NCI-H774 (cell line): ENCODE measurements at places on chromosomes 5 and 9.
A peak's percentile ranks its signal among the peaks of the same experiment; 100 is the strongest.

DNA sequence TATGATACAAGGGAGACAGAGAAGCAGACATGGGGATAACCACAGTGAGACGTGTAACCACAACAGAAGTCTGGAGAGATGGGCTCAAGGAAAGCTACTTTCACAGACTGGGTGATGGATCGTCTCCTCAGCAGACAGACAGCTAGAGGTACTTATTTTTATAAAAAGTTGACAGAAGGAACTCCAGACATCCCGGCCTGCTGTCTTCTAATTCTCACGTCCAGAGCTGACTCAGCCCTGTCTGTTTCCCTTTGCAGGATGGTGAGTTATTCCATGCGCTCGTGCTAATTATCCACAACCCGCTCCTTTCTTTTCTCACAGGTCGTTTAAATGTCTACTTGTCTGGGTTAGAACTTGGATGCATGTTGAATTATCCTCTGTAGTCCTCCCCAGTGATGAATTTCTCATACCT lies 304.5 kb downstream of the CWC27 start:
- no peak for DNase-seq

GRCh38 chr5:178504340-178504960 lies 85.7 kb downstream of the COL23A1 start:
- no peak for DNase-seq

DNA sequence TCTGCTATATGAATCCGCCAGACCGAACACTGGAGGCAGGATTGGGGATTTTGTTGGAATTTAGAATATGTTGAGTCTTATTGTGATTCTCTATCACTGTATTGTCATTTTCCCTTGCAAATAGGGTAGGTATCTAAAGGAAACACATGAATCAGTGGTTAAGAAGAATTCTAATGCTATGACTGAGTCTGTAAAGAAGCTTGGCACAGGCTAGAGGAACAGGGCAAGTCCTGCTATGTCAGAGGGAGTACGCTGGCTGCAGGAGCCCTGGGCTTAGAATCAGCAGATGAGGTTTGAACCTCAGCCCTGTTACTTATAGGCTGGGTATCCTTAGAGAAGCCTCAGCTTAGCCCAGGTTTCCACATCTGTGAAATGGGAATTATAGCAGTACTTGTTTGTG lies 198.1 kb downstream of the NR3C1 start:
- DNase-seq: no peak

GRCh38 chr5:100676817-100677631 lies 141.8 kb downstream of the FAM174A start:
- peak; percentile 92 for DNase-seq

DNA sequence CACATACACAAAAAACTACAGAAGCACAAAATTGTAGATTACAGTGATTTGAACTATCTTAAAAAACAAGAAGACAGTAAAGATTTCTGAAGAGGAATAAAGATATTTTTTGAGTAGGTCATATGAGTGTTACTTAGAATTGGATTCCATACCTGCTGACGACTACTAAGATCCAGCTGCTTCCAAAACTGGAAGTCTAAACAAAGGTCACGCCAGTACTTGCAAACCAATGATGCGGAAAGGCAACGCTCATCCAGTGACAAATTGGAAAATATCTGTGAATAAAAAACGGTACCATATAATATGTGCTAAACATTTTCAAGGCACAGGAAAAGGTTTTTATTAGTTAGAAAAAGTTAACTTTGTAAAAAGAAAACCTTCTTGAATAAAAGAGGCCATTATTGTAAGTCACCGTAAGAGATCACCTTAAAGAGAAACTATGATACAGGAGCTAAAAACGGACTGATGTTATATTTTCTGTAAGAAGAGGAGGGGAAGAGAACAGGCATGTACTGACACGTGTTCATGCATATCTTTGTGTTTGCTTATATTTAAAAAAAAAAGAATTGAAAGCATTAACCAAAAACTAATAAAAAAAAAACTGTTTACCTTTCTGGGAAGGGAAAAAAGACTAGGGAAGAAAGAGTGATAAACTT lies 14.1 kb downstream of the FBXL17 start:
- DNase-seq: no peak

DNA sequence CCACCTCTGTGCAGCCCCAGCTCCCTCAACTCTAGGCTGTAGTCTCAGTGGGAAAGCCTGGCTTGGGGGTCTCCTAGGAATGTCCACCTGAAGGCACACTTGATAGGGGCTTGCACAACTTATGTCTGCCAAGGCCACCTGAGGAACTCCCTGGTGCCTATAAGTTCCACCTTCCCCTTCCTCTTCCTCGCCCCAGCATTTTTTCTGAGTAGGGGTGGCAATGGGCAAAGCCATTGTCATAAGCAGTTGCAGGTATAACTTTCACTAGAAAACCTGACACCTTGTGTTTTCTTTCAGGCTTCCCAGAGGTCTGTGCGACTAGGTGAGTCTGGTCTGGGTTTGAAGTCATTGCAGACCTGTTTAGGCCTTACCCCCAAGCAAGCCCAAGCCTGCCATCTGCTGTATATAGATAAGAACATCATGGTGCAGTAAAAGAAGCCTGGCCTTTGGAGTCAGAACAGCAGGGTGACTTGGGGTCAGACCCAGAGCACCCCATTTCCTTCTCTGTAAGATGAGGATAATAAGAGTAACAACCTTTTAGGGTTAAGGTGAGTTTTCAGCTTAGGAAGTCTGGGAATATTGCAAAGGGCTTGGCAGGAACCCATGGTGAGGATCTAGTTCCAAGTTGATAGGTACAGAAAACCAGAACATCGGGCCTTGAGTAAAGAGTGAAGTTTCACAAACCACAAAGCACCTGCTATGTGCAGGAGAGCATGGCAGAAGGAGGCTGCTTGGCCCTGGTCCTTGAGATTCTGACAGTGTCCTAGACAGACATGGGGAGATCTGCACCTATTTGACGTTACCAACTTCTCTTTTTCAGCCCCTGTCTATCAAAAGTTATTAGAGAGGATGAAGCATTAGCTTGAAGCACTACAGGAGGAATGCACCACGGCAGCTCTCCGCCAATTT lies 33.8 kb downstream of the TGFBI start:
- peak; percentile 5 for DNase-seq

DNA sequence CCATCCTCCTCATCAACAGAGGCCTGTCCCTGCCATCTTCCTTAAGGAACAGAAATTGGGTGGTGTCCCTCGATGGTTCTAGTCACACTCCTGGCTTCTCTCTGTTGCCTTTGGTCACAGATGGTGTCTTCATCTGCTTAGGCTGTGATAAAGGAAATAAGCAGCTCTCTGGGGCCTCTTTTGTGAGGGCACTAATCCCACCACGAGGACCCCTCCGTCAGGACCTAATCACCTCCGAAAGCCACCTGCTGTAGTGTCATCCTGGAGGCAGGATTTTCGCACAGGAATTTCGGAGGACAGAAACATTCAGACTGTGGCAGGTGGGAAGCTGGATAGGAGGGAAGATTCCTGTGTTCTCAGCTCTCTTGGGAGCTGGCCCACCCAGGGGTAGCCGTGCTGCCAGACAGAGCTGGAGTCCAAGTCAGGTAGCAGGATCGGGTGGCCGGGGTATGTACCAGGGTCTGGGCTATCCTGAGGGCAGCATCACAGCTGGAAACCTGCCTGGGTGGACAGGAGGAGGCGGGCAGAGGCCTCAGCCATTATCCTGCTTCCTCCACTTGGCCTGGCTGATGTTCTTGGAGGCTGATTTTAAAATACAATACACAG lies 59.5 kb downstream of the ANKRD33B start:
- no peak for DNase-seq

GRCh38 chr5:97838214-97838613 lies 655.2 kb upstream of the RIOK2 start:
- DNase-seq: no peak

- no peak for DNase-seq
Observed at GRCh38 chr9:107273634-107274033, 9.4 kb upstream of the RAD23B start.

GRCh38 chr5:65072850-65073249 lies 304.1 kb downstream of the CWC27 start:
- peak; percentile 22 for DNase-seq

DNA sequence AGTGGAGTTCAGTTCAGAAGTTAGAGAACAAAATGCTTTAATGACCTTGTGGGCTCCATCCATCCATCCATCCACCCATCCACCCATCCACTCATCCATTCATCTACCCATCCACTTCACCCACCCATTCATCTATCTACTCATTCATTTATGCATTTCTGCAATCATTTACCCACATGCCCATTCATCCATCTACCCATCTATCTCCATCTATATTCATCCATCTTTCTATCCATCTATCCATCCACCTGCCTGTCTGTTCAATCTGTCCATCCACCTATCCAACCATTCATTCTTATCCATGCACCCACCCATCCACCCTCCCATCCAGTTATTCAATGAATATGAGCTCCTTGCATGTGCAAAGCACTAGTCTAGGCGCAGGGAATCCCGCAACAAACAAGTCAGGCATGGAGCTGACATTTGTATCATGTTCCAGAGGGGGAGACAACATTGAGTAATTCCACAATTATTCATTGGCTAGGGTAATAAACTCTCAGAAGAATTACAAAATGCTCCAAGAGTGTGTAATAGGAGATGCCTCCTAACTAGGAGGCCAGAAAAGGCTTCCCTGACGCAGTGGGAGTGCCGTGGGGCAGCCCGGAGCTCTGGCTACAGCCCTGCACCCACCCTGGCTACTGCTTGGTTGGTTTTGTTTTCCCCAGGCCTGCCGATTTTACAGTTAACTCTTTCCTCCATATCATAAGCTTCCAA lies 211.2 kb downstream of the NXNL2 start:
- no peak for DNase-seq

GRCh38 chr5:143767162-143767561 lies 44.8 kb upstream of the HMHB1 start:
- DNase-seq: no peak

DNA sequence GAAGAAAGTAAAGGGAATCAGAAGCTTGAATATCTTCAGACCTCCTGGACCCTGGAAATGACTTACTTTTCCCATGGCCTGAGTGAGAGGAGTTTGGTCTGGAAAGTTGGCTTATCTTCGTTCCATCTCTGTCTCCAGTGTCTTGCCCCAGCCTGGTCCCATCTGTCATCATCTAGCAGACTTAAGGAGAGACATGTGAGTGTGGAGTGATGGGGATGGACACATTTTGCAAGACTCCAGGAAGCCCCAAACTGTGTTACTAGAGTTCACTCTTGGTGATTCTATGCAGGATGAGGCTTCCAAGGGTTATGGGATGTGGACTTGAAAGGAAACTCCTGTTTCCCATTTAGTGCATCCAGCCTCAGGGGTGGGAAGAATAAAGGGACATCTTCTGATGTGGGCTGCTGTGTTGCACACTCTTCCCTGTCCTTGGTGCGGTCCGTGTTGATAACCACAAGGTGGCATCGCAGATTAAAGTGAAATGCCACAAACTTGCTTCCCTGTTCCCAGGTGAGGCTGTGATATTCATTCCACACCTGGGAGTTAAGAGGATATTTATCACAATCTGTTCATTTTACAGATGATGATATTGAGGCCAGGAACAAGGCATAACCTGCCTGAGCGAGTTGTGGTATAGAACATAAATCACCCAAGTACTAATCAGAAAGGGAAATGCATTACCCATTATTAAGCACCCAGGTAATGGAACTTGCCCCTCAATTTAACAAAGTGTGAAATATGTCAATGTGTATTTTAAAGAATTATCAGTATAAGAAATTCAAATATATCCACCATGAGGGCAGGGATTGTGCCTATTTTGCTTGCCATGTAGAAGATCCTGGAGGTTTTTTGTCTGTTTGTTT lies 269.9 kb upstream of the PAPPA start:
- peak; percentile 44 for DNase-seq

- no peak for DNase-seq
Observed at GRCh38 chr9:126327714-126328185, 1.1 kb downstream of the MVB12B start.

DNA sequence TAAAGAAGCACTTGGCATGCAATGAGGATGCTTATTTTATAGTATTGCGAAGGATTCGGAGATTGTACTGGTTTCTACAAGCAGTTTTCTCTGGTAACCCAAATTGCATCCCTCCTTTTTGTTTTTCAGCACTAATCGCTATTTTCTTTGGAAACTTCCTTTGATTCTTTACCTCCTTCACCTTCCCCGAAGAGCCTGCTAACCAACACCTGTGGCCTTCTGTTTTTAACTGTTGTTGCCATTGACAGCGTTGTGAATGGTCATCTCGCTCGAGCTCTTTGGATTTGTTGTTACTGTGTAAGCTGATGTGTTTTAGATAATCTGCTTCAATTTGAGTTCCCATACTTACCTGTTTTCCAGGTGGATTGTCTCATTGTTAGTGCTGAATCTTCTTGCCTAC lies 1.1 kb downstream of the CNOT6 start:
- no peak for DNase-seq

- DNase-seq: peak; percentile 38
Observed at GRCh38 chr9:97615439-97616072, 17.6 kb downstream of the TSTD2 start.

DNA sequence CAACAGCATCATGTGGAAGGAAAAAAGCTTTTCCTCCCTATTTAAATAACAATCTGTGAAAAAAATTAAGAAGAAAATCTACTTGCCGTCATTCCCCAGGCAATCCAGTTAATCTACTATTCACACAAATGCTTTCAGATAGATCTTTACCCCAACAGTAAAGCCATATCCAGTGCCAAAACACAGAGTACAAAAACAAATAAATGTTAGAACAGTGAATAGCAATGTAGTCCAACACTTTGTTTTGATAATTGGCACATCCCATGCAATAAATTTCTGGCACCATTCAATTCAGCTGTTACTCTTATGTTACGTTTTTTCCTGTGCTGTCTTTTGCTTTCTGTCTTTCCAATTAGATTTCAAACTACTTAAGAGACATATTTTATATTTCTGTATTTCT lies 2245.5 kb upstream of the WWC1 start:
- DNase-seq: no peak

DNA sequence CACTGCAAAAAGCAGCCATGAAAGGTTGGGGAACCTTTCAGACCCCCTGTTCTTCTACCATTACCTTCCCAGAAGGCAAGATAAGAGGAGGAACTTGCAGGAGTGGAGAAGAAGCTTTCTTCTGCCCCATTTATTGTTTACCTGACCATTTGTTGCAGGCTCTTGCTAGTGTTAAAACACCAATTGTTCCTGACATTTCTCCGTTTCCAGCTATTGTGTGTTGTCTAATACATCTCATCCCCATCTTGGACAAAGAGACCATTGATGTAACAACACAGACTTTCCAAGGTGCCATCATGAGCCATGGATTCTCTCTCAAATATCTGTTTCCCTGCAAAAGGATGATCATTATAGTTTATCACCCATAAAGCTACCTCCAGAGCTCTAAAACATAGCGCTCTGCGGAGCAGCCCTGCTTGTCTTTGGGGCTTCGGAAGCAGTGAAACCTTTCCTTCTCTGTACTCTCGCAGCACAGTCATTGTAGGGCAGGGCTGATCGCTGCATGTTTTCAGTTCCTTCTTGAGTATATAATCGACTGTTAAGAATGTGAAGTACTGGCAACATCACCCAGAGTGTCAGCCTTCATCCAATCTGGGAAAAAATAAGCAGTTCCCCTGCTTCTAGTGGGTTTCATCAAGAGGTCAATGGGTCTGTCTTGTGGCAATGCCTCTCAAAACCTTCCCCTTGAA lies 680.0 kb downstream of the SEMA5A start:
- DNase-seq: no peak
